ENCODE measurements at places on chromosomes 7 and 10. TPM values are rescaled to one million over a fixed set of nuclear protein-coding genes. Genes with fewer than 3 reads are reported as not detected.

Gene TECPR1
- polyA plus RNA-seq, result 50.8 TPM

Gene STAG3
- not detected for polyA plus RNA-seq

Gene RPEL1
- polyA plus RNA-seq, result not detected

Gene A1CF
- not detected for polyA plus RNA-seq

Gene NEBL
- 16.4 TPM for polyA plus RNA-seq

Gene RELN
- 169 TPM for polyA plus RNA-seq

Gene NKX1-2
- polyA plus RNA-seq, result 0.16 TPM

Gene SEC31B
- polyA plus RNA-seq, result 23.1 TPM

Gene KCNMA1
- polyA plus RNA-seq, result 62.4 TPM

Gene CTAGE15
- not detected for polyA plus RNA-seq

Gene SUPV3L1
- 30.8 TPM for polyA plus RNA-seq

Gene NAT16
- polyA plus RNA-seq, result 4.5 TPM

Gene SYT15
- 0.16 TPM for polyA plus RNA-seq

Gene RHBDD2
- 82.1 TPM for polyA plus RNA-seq

Gene ADRA2A
- 1.5 TPM for polyA plus RNA-seq

Gene COL13A1
- polyA plus RNA-seq, result 4.9 TPM

Gene OPN4
- polyA plus RNA-seq, result not detected

Gene STAMBPL1
- polyA plus RNA-seq, result 22.4 TPM

Gene PTPN20
- not detected for polyA plus RNA-seq

Gene WIPF3
- polyA plus RNA-seq, result 3.8 TPM

Data from neural cell (in vitro differentiated cells).